Nucleus accumbens (tissue), 56 donors: ENCODE measurements at places on chromosomes 6 and 20.

DNA sequence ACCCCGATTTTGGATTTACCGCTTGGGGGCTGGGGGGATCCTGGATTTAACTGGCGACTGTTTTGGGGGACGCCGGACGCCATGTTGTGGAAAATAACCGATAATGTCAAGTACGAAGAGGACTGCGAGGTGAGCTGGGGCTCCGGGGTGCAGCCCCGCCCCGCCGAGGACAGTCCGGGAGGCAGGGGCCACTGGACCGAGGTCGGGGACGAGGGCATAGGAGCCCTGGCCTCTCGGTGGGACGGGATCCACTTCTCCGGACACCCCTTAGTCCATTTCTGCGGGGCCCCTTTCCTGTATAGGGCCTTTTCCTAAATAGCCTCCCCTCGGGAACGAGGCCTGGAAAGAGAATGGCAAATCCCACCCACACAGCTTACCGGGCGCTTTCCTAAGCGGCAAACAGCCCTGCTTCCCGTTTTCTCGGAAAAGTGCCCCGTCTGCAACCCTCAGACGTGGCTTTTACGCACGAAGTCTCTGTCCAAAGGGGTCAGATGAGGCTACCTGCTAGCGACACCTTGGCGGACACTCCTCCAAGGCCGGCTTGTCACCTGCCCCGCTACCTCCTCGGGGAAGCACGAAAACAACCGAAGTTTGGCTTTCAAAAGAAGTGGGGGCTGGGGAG lies 469 bp downstream of the TFAP2C start:
- no peak for DNase-seq

GRCh38 chr20:24531631-24532419 lies 62.4 kb downstream of the SYNDIG1 start:
- DNase-seq = no peak

- DNase-seq = no peak
These were observed 10.2 kb downstream of the STX11 start for GRCh38 chr6:144160431-144161005.

- no peak for DNase-seq
These were observed 141.5 kb downstream of the KLHL32 start for GRCh38 chr6:97066056-97066455.

DNA sequence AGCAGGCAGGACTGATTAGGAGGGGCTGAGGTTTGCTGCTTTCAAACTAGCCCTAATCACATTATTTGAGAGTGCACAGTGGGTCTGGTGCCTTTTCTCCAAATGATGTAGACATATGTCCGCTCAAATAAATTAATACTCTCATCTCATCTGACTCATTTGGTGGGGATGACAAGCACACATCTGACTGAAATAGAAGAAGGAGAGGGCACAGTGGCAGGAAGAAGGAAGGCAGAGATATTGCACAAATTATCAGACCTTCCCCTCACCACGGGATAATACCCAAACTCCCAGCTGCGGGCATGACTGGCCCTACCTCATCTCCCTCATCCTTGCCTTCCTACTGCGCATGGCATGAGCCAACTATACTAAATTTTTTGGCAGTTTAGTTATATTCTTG lies 33.9 kb upstream of the TNFRSF21 start:
- DNase-seq = no peak

DNA sequence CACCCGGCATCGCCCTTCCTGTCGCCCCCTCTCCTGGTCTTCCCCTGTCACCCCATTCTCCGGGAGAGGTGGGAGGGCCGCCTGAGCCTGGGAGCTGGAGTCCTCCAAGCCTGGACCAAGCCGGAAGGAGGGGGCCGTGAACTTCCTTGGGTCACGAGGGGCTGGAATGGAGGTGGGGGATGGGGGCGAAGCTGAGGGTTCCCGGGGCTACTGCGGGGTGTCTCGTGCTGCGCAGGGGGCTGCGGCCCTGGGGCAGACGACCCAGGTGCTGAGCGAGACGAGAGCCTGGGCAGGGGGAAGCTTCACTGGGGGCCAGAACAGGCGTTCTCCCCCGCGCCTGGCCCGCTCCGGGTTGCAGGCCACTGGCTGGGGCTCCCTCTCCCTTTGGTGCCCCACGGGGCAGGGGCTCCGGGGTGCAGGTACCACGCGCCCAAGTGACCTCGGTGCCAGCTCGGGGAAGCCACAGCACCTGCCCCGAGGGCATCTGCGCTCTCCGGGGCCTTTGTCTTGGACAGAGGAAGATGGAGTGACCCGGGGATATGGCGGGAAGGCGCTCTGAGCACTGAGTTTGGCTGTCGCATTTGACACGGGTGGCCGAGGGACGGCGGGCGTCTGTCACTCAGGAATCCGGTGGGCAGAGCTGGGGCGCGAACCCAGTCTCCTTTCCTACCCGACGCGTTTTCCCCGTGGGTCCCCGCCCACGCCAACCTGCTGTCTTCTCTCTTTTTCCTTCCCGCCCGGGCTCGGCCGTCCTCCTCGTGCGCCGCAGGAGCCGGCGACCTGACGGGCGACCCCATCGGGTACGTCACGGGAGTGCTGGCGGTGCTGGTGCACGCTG lies 1.2 kb downstream of the SLC35D3 start:
- DNase-seq = no peak

- no peak for DNase-seq
These were observed 33.4 kb downstream of the KCNK5 start for GRCh38 chr6:39195792-39196385.

- peak; percentile 27 for DNase-seq
These were observed 31.7 kb upstream of the TBPL1 start for GRCh38 chr6:133921249-133921859.

DNA sequence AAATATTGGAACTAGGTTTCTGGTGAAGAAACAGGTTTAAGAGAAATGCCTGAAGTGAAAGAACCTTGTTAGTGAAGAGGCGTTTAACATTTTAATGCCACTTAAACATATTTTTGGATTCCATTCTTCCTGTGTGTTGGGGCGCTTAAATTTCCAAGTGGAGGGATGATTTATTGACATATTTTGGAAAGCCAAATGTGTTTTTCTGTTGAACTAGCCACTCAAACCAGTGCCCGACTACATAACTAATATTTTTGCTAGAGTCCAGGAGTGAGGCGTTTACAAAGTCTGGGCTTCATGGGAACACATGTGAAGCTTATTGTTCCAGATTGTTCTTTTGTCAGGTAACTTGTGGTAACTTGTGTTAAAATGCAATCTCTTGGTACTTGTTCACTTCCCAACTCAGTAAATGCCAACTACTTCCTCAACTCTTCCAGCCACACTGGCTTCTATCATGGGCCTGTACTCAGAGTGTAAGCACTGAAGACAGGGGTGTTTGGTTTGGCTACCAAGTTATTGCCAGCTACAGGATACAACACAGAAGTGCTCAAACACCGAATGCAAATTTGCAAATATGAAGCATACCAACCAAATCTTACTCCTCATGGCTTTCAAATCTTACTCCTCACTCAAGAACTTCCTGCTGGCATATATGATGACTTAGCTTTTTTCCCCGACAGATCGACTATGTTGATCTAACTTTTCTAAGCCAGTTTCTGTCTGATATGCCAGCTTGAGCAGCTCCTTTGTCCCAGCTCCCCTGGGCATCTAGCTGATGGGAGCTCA lies 2.0 kb upstream of the ZNFX1 start:
- no peak for DNase-seq

DNA sequence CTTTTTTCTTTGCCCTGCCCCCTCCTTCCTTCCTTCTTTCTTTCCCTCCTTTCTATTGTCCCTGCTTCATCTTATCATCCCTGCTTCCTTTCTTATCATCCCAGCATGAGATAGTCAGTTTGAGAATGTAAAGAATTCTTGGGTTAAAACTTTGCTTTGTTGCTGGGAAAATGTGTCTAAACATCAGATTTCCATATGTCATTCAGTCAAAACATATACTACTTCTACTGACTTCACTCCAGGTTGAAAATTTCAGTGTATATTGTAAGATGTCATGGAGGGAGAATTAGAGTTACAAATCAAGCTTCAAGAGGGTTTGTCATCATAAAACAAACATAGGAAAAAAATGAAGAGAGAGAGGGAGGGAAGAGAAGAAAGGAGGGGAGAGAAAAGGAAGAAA lies 358.4 kb upstream of the SOX4 start:
- no peak for DNase-seq

GRCh38 chr6:44332585-44332984 lies 9.9 kb upstream of the SPATS1 start:
- no peak for DNase-seq

DNA sequence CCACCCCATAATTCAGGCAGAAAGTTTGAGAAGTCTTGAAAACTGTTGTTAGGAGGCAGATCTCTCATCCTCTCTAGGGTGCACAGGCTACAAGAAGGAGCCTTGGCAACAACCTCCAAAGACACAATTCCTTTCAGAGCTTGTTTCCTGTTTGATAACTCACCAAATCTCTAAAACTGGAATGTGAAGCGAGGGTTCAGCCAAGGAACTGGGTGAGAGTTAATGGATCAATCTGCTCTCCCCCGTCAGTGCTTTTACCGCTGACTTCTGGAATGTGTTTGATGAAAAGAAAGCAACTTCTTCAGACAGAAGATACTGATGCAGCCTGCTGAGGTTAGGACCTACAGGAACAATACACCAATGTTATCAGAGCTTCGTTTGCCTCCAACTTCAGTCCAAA lies 171.8 kb upstream of the BMP2 start:
- no peak for DNase-seq

- no peak for DNase-seq
These were observed 18.1 kb downstream of the ENPP1 start for GRCh38 chr6:131825946-131826345.

- no peak for DNase-seq
These were observed 493.3 kb upstream of the MARCKS start for GRCh38 chr6:113363866-113364265.

DNA sequence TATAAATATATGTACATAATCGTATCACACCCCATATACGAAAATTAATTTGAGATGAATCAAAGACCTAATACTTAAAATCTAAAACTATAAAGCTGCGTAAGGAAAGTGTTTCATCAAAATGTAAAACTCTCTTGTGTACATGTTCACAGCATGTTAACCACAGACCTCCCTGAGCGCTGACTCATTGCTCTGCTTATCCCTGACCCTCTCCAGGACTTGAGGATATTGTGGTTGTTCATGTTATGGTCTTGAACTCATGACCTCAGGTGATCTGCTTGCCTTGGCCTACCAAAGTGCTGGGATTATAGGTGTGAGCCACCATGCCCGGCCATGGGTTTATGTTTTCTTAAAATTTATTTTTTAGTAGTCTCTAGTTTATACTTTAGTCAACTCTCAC lies 14.2 kb downstream of the FAM83B start:
- DNase-seq = no peak

DNA sequence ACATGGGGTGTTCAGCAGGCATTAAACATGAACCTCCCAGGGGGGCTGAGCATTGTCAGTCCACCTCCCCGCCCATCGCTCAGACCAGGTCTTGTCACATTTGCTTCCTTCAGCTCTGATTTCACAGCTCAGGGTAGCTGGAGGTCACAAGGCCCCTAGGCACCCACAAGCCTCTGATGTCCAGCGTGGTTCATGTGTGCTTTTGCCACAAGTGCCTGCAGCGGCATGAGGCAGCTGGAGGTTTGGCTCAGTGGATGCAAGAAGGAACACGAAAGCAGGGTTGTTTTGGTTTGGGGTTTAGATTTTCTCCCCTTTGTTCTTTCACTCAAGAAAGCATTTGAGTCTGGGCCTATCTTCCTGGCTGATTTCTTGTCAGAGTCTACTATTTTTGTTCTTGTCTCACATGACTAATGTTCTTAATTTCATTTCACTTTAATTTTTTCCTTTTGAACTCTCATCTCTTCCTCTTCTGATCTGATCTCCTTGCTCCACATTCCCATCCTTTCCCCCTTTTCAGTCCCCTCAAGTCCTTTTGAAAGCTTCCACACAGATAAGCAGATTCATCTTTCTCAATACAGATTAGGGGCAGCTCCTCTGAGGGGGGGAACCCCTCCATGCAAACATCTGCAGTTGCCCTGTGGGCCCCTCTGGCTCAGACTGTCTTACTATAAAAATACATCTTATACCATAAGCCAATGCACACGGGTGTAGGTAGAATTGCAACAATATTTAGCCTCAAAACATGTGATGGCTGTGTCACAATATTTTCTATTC lies 68.1 kb upstream of the CEP85L start:
- DNase-seq = no peak

- peak; percentile 16 for DNase-seq
These were observed 100.7 kb downstream of the VEGFA start for GRCh38 chr6:43870660-43871061.

DNA sequence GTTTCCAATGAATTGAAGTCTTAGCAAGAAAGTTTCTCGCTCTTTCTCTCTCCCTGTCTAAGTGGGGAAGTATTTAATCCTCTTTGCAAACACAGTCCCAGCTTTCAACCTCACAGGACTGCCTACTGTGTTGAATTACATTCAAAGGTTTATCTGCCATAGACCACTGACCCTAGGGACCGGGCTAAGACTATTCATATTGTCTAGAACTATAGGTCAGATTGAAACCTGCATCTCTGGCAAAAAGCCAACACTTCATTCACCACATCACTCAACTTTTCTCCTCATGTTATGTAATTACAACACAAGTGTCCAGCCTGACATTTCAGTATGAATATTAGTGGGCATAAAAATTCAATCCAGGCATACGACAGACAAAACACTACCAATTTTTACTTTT lies 314.7 kb upstream of the RSPO3 start:
- no peak for DNase-seq

- no peak for DNase-seq
These were observed 133.0 kb downstream of the FARS2 start for GRCh38 chr6:5394280-5394679.

DNA sequence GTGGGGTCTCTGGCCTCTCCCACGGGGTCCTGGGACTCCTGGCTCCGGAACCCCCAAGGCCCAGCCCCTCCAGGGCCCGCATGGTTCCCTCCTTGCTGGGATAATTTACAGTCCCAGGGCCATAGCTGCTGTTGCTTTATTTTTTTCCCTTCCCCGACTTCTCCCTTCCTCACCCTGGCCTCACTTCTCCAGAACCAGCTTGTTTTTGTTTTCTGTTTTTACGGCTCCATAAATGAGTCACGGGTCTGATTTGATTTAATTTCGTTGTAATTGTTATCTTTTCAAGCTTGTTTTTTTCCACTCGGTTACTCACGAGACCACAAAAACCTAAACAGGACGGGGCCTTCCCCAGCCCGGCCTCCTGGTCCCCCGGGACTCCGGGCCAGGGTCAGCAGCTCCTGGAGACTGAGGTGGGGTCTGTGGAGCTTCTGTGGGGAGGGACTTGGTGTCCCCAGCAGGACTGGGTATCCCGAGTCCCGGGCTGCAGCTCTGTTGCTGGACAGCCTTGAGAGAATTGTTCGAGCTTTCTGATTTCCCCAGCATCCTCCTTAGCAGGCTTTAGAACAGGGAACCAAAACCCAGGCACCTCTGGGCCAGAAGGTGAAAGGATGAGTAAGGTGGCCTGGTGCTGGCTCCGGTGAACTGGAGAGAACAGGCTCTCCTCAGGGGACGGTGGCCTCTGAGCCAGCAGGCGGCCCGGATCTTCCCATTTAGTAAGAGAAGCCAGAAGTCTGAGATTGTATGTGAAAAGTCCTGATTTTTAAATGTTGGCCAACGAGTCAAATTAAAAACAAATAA lies 94.9 kb downstream of the CEBPB start:
- DNase-seq = no peak

DNA sequence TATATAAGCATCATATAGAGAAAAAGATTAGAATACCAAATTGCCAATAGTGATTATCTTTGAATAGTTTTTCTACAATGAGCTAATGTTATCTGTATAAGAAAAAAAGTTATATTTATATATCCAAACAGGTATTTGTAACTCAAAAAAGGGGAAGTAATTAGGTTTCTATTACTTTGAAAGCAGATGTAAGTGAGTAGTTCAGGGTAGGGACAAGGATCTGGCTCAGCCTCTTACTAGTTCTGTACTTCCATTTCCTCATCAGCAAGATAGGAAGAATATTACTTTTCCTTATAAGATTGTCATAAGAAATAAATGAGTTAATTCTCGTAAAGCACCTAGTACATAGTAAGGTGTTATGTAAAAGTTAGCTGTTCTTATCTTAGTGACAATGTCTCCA lies 32.2 kb downstream of the AHI1 start:
- no peak for DNase-seq
